ENCODE measurements at places on chromosomes 5 and 9.

- DNase-seq = no peak
Observed at GRCh38 chr5:39021413-39021812, 52.8 kb downstream of the RICTOR start.

- DNase-seq = no peak
Observed at GRCh38 chr5:107284822-107285525, 385.8 kb downstream of the EFNA5 start.

GRCh38 chr9:120971938-120972337 lies 45.3 kb upstream of the TRAF1 start:
- DNase-seq = no peak

- no peak for DNase-seq
Observed at GRCh38 chr5:178418471-178419010, 171.7 kb downstream of the COL23A1 start.

DNA sequence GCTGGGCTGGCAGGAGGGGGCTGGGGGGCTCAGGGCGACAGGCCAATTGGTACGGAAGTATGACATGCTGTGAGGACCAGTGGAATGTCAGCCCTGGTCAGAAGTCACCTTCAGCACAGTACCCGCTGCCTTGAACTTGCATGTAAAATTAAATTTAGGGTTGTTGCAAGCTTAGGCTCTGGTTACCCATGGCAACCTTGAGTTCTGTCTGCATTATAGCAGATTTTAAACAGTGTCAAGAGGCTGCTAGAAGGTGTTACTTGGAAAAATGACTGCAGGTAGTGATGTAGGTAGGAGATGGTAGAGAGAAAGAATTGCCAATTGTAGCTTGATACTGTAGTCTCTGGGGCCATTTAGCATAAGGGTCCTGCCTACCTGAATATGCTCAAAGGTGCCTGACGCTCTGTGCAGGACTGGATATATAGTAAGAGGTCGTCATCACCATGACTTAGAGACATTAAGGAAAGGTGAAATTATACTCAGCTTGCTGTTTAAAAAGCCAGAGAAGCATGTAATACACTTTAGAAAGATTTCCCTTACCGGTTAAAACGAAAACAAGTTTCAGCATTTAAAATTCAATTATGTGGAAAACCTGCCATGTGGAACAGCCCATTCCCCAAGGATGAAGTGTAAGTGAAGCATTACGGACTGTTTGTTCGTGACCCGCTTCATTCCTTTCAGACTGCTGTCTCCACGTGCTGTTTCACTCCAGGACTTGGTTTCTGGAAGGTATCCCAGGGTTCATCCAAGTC lies 169.0 kb downstream of the PDZD2 start:
- no peak for DNase-seq

GRCh38 chr5:123787136-123787535 lies 275.2 kb downstream of the CSNK1G3 start:
- no peak for DNase-seq

GRCh38 chr5:98631311-98632054 lies 142.0 kb upstream of the RGMB start:
- DNase-seq = no peak

- no peak for DNase-seq
Observed at GRCh38 chr9:92749934-92750315, 14.7 kb downstream of the BICD2 start.
